Mucosa of descending colon (tissue), 3 donors: ENCODE measurements at places on chromosomes 4 and X. TPM values are rescaled to one million over a fixed set of nuclear protein-coding genes. Genes with fewer than 3 reads are reported as not detected.

GRCh38 chrX:46185923-46186810 lies 359.1 kb downstream of the ZNF674 start:
- DNase-seq, result no peak

- DNase-seq, result no peak
These were observed 118.8 kb downstream of the UCHL1 start for GRCh38 chr4:41375561-41375960.

- no peak for DNase-seq
These were observed 117.5 kb downstream of the CDKL5 start for GRCh38 chrX:18542905-18543304.

DNA sequence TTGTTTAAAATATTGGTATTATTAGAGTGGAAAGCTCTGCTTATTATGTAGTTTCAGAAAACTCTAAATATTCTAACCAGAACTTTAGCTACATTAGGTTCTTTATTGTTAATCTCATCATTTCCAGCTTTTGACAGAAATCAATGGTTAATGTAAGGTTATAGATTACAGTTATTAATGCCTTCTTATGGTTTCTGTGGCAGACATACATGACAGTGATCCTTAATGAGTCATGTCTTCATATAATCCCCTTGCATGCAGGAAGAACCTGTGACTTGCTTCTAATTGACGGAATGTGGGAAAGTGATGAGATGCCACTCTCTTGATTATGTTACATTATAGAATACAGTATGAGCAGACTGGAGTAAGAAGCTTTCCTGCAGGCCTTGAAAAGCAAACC lies 23.5 kb downstream of the KLHL8 start:
- no peak for DNase-seq

GRCh38 chr4:149896432-149896831 lies 80.8 kb upstream of the IQCM start:
- peak; percentile 31 for DNase-seq

DNA sequence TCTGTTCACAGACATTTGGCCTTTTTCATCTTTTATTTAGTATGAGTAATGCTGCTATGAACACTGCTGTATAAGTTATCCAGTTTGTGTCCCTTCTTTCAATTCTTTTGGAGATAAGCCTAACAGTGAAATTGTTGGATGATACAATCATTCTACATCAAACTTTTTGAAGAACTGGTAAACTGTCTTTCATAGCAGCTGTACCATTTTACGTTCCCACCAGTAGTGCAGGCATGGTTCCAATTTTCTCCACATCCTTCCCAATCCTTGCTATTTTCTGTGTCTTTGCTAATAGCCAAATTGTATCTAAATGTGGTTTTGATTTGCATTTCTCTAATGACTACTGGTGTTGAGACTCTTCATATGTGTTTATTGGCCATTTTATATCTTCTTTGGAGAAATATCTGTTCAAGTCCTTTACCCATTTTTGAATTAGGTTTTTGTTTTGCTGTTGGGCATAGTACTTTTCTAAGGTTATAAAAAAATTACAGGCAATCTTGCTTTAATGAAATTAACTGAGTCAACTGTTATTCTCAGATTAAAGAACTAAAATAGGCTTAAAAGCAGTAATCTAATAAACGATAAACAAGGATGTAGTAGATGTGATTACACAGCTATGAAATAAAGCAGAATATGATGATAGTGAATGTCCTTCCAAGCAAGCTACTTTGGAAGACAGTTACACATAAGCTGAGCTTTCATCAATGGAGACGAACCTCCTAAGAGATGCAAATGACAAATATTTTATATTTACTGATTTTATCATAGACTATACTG lies 57.2 kb downstream of the FBXW7 start:
- DNase-seq, result no peak

GRCh38 chr4:52655506-52655905 lies 3.6 kb downstream of the USP46 start:
- no peak for DNase-seq

DNA sequence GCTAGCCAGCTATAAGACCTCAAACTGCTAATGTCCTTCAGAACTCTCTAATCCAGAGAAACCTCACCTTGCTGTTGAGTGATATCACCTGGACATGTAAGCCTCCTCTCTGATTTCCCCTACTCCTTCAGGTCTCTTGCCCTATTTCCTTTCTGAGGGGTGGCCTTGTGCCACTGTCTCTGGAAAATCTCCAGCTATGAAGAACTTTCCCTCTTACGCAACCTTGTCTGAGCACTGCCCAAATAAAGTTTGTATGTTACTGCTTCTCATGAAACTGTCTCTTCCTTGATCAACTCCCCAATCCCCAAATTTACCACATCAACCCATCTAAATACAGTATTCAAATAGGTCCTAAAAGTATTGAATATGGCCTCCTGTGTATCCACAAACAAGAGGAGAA lies 53.5 kb upstream of the VEGFD start:
- DNase-seq, result no peak

HMGN5 gene
- 4.1 TPM for total RNA-seq
